Inflammatory macrophage treated with lipopolysaccharide for 4 hours (primary cell): ENCODE measurements at places on chromosomes 5 and 9.
A peak's percentile ranks its signal among the peaks of the same experiment; 100 is the strongest.

GRCh38 chr9:129225815-129226214, 47.8 kb upstream of the IER5L start:
- peak; percentile 48 for DNase-seq

GRCh38 chr9:111362526-111362925, 32.5 kb upstream of the OR2K2 start:
- DNase-seq, result no peak

DNA sequence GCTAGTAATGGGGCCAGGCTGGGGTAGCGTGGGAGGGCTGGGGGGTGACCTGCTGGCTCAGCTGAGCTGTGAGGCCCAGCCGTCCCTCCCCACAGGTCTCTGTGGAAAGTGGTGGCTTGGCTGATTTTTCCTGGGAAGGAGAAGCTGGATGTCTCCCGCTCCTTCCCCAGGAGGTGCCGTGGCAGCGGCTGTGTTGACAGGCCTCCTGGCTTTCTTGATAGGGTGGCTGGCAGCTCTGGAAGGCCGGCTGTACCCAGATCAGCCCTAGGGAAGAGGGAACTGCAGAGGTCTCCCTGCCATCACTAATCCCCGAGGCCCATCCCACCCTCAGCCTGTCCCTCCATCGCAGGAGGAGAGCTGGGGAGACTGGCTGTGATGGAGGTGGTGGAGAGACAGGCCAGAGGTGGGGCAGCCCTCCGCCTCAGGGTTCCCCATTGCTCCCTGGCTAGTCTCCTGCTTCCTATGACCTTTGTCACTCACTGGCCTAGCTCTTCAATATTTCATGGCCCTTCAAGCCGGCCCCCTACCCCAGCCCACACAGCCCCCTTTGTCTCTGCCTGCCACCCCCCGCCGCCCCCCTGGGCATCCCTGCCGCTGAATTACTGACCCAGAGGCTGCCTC, 6.8 kb downstream of the CXXC5 start:
- DNase-seq, result no peak

- DNase-seq, result no peak
These were observed 4.7 kb upstream of the GBGT1 start for GRCh38 chr9:133168432-133168831.

- no peak for DNase-seq
These were observed 563.9 kb upstream of the CLINT1 start for GRCh38 chr5:158422653-158423515.

GRCh38 chr9:90099262-90099963, 494.6 kb downstream of the GADD45G start:
- DNase-seq, result peak; percentile 48

- DNase-seq, result no peak
These were observed 63.8 kb downstream of the EHMT1 start for GRCh38 chr9:137682428-137683105.

GRCh38 chr5:157835041-157835440, 23.9 kb downstream of the CLINT1 start:
- DNase-seq, result no peak

DNA sequence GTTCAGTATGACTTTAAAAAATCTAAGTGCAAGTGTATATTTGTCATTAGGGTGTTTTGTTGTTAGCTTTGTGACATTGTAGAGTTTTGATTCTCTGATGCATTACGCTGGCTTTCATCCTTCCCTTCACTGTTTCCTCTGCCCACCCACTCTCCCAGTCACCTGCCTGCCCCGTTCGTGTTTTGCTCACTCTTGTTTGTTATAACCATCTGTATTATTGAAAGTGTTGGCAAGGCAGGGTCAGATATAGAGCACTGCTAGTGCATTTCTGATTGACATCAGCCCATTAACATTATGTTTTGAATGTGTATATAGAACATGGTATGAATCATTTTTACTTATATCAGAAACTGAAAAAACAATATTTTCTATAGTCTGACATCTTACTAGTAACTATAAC, 27.3 kb downstream of the SCGB3A1 start:
- no peak for DNase-seq

- no peak for DNase-seq
These were observed 342.7 kb downstream of the DEPDC1B start for GRCh38 chr5:60357302-60357701.

GRCh38 chr5:73354406-73354805, 94.2 kb downstream of the FOXD1 start:
- no peak for DNase-seq

DNA sequence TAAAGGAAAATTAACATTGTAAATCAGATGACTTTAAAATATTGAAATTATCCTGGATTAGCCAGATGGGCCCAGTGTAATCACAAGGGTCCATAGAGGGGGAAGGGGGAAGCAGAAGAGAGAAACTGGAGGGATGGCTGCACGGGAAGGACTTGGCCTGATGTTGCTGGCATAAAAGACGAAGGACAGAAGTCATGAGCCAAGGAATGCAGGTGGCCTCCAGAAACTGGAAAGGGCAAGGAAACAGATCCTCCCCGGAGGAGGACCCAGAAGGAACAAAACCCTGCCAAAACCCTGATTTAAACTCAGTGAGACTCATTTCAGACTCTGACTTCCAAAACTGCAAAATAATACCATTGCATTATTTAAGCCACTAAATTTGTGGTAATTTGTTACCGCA, 100.2 kb downstream of the ADAMTS2 start:
- no peak for DNase-seq

GRCh38 chr5:100553209-100553608, 18.0 kb downstream of the FAM174A start:
- DNase-seq, result no peak

- no peak for DNase-seq
These were observed 54.8 kb downstream of the MRPS27 start for GRCh38 chr5:72265032-72265877.

DNA sequence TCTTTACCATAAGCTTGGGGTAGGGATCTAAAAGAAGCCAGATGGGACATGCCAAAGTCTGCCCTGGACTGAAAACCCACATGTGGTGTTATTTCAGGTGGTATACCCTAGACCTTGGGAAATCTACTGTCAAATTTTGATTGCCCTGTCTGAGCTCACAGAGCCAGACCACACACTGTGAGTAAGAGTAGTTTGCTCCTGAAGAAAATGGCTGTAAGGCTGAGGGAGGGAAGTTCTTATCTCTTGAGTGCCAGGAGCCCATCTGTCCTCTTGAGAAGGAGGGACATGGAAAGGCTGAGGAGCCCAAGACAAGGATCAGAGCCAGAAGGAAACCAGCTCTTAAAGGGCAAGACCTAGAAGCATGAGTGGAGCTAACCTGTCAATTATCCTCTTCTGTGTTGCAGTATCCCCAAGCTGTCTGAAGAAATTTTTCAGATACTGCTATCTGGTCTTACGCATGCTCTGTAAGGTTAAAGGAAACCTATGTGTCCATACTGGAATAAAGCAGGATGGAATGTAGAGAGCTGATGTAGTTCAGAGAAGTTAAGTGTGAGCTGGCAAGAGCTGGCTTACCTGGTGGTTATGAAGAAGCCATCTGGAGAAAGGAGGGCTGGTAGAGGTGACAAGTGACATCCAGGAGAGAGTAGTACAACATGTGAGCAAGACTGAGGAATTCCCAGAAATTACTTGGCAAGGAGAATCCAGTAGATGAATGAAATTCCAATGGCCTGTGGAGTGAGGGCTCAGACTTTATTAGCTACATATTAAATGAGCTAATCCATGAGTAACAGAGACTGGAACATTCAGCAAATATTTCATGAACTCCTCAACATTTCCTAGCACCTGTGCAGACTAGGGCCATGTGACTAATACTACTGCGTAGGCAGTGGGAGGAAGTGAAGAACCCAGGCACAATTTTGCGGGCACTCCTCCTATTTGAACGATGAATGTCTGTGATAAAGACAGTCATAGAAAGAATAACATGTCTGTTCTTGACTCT, 389.1 kb upstream of the KIF2A start:
- DNase-seq, result no peak

- DNase-seq, result no peak
These were observed 54.0 kb downstream of the SECISBP2 start for GRCh38 chr9:89372230-89372816.

GRCh38 chr5:50406877-50407276, 34.2 kb downstream of the EMB start:
- DNase-seq, result peak; percentile 13

DNA sequence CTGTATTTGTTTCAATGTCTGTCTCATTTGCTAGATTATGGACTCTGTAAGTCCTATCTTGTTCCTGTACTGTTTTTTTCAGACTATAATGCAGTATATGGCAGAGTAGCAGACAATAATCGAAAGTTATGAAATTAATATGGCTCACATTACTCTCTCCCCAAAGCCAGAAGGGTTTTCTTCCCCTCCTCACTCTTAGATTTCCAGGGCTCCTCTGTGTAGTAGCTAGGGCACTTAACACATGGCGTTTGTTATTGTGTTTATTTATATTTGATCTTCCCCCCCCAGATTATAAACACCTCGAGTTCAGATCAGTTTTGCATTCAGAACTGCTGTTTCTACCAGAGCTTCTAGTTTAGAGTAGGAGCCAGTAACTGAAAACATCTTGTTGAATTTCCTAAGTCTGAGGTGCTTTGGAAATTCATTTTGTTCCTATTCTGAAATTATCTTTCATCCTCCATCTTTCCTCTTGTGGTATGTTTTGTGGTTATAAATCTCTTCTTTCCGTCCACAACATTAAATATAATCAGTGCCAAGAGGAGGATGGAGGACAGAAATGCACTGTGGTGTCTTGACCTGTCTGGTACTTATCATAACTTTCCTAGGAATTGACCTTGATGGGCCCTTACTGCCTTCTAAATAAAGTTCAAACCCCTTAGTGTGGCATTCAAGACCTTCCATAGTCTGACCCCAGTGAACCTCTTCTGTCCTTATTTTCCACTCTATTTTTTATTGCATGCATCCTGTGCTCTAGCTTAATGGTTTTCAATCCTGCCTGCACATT, 27.0 kb downstream of the TLE4 start:
- DNase-seq, result no peak

- no peak for DNase-seq
These were observed 237.2 kb upstream of the IL12B start for GRCh38 chr5:159567461-159567860.

DNA sequence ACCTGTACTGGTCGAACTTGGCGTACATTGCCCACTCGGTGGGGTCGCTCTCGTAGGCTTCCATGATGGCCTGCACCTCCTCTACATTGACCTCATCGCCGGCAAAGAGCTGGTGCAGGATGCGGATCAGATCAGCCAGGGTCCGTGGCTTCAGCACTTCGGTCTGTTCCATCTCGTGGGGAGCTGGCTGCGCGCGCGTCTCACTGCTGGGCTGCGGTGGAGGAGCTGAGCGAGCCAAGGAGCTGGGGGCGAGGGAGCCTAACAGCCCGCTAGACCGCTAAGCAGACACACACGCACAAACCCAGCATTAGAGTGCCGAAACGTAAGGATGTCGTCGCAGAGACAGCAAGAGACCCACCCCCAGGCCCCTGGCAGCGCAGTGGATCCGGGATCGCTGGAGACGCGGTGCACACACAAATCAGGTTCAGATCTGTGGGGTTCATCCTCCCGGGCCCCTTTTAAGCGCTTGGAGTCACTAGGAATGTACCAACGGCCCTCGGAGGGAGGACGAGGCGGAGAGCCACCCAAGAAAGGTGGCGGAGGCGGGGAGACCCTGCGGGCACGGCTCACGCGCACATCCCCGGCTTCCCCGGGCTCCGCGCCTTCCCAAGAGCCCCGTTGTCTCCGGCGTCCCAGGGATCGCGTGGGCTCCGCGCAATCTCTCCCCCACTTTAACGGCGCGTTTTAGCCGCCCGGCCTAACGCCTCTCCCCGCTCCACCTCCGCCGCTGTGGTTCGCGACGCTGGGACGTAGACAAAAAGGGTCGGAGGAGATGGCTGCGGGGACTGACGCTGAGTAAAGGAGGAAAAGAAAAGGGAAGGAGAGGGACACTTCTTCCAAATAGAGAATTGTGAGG, at the start of gene CDO1:
Gene CDO1, minus strand, starts transcription at position 434 of the 856 bp plus-strand sequence. Its CDS starts 262 bp downstream, at position 172.
- DNase-seq, result no peak

- DNase-seq, result no peak
These were observed 41.0 kb downstream of the AOPEP start for GRCh38 chr9:94767331-94768072.

- no peak for DNase-seq
These were observed 69.5 kb downstream of the RETREG1 start for GRCh38 chr5:16547200-16547842.

- no peak for DNase-seq
These were observed 168.4 kb upstream of the MAP1B start for GRCh38 chr5:71938895-71939294.

- no peak for DNase-seq
These were observed 32.7 kb upstream of the DAPK1 start for GRCh38 chr9:87464992-87465378.

GRCh38 chr9:636931-637591, 204.4 kb upstream of the DMRT1 start:
- DNase-seq, result peak; percentile 30

- no peak for DNase-seq
These were observed 5.3 kb downstream of the LNPEP start for GRCh38 chr5:96941140-96941539.

GRCh38 chr5:99141534-99142128, 212.8 kb upstream of the CHD1 start:
- no peak for DNase-seq

DNA sequence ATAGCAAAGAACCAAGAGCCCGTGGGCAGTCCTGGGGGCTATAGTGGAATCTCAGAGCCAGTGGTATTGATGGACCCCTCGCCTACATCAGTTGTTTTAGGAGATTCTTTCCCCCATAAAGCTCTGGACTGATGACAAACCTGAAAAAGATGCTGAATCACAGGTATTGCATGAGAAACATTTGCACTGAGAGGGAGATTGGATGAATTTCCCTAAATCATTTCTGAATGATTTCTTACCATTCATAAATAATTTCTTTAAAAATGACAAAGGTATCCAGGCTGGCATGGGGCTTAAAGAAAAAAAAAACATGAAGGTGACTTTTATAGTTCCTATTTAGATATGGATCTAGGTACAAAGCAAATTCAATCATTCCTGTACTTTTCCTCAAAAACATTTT, 54.0 kb upstream of the SLIT3 start:
- no peak for DNase-seq
